Testis (tissue), 5 donors: ENCODE measurements at places on chromosomes 12 and 14. TPM values are rescaled to one million over a fixed set of nuclear protein-coding genes. Genes with fewer than 3 reads are reported as not detected.

The PRPH gene
- 36.5 TPM for total RNA-seq

The MUCL1 gene
- total RNA-seq = 1.4 TPM

DNA sequence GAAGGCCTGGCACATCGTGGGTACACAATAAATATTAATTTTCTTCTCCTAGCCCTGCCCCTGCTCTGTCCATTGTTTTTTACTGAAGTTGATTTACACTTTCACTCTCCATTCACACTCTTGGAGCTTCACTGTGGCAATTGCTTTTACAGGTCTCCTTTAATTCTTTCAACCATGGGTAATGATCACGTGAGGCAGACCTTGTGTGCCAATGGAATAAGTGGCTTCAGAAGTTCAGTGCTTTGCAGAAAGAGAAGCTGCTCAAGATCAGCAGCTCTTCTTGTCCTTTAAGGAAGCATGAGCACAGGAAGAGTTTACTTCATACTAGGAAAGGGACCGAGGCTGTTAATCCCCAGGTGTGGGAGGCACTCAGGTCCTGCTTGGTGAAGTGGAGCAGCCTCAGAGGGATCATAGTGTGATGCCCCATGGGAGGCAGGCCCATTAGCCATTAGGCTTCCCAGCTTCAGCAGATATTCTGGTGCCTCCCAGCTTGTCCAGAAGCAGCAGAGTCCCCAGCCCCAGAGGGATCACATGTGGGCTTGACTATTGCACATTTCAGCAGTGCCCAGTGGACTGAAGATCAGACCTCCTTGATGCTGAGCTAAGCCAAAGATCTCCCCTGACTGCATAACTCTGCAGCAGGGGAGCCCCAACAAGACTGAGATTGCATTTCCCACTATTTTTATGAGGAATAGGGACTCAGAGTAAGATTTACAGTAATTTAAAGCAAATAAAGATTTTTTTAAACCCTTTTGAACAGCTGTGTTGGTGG, 5.0 kb upstream of the SLC35F4 start:
- DNase-seq = no peak

- no peak for DNase-seq
Measured at GRCh38 chr14:86722612-86723253, 1192.8 kb downstream of the FLRT2 start.

- no peak for DNase-seq
Measured at GRCh38 chr12:2244013-2244861, 191.4 kb downstream of the CACNA1C start.

- DNase-seq = no peak
Measured at GRCh38 chr12:14843425-14843887, at the start of gene ART4. Gene ART4, minus strand, starts transcription at chr12:14843526. Its CDS starts 413 bp downstream, at chr12:14843113.

The OR6C2 gene
- not detected for total RNA-seq

GRCh38 chr14:99572173-99572999, 31.6 kb downstream of the CCDC85C start:
- no peak for DNase-seq

The TSPAN9 gene
- 19.8 TPM for total RNA-seq

GRCh38 chr14:59274991-59275391, 86.5 kb downstream of the DAAM1 start:
- no peak for DNase-seq

The DACT1 gene
- 24.0 TPM for total RNA-seq

GRCh38 chr12:49549735-49550692, 11.2 kb downstream of the KCNH3 start:
- no peak for DNase-seq

- DNase-seq = peak; percentile 81
Measured at GRCh38 chr12:125185740-125186470, 120.7 kb downstream of the AACS start.

- no peak for DNase-seq
Measured at GRCh38 chr12:48972213-48972951, 847 bp upstream of the WNT10B start.

GRCh38 chr12:113818283-113818682, 147.8 kb downstream of the RBM19 start:
- no peak for DNase-seq

The RPL10L gene
- total RNA-seq = 45.8 TPM

- no peak for DNase-seq
Measured at GRCh38 chr14:63710497-63710896, 17.4 kb downstream of the SGPP1 start.

DNA sequence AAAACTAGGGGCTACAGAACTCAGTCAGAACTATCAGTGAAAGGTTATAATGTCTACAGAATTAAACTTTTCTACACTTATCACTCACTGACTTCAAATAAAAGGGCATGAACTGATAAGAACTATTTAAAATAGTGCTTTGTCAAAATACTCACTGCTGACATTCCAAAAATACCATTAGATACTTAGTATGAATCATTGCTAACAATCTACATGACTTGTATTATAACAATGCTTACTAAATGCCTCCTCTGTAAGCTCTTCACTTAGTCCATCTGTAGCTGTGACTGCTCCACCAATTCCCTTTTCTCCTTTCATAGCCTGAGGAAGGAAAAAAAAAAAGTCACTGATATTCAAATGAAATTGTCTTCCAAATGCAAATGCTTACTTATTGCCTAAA, 17.0 kb downstream of the NFYB start:
- DNase-seq = no peak

DNA sequence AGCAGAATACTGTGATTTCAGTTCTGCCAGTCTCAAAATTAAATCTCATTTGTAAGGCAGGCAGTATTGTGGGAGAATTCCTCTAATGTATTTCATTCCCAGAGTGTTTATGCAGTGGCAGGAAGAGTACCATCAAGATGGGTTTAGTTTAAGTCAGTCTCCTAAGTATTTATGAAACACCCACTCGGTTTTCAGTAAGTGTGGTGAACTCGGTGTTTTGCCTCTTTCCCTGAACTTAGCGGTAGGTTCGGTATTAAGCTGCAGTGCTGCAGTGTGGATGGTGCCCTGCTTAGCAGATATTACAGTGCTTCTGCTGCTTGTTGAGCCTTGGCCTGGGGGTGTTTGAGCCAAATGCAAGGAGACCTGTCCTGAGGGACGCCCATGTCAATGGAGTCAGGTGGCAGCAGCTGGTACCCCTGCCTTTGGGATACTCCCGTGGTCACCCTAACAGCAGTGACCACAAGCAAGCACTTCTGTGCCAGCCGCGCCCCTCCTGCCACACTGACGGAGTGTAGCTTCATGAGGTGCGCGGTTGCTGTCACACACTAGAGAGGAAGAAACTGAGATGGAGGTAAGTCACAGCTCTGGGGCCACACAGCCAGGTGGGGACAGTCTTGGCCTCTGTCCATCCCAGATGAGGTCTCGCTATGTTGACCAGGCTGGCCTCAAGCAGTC, 15.8 kb downstream of the COA8 start:
- DNase-seq = no peak

The PMEL gene
- 11.1 TPM for total RNA-seq

The SRGAP1 gene
- 47.2 TPM for total RNA-seq

The GYS2 gene
- total RNA-seq = not detected

The SYT1 gene
- 1.7 TPM for total RNA-seq

GRCh38 chr12:51676875-51677274, 85.8 kb downstream of the SCN8A start:
- DNase-seq = no peak

The EGLN3 gene
- total RNA-seq = 2.9 TPM

The IL26 gene
- total RNA-seq = not detected

The ABCC9 gene
- 2.7 TPM for total RNA-seq

- DNase-seq = no peak
Measured at GRCh38 chr12:41968599-41968998, 176.1 kb downstream of the GXYLT1 start.

GRCh38 chr12:95298916-95299315, 81.3 kb downstream of the VEZT start:
- DNase-seq = no peak

GRCh38 chr14:78107166-78107565, 63.0 kb upstream of the NRXN3 start:
- no peak for DNase-seq

GRCh38 chr14:31162910-31163649, 44.5 kb downstream of the HECTD1 start:
- DNase-seq = no peak

The RTL1 gene
- 1.2 TPM for total RNA-seq

The LUM gene
- total RNA-seq = 8.3 TPM

The IL22 gene
- not detected for total RNA-seq

GRCh38 chr12:79381248-79382208, 309.2 kb downstream of the PAWR start:
- DNase-seq = no peak

DNA sequence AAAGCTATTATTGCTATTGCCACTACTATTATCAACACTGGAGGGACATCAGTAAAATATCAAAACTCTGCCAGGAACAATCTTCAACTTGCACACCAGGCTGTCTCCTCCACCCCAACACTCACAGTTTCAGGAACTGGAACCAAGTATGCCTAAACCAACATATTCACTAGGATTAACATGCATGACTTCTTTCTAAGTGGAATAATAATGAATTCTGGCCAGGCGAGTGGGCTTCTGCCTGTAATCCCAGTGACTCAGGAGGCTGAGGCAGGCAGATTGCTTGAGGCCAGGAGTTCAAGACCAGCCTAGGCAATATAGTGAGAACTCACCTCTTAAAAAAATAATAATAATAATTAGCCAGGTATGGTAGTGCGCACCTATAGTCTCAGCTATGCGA, 58.1 kb downstream of the TBX5 start:
- DNase-seq = no peak

The DBX2 gene
- 2.8 TPM for total RNA-seq

The A2M gene
- total RNA-seq = 64.2 TPM

- DNase-seq = peak; percentile 93
Measured at GRCh38 chr14:103155010-103155409, 31.7 kb downstream of the TNFAIP2 start.

The ACADS gene
- total RNA-seq = 30.2 TPM

DNA sequence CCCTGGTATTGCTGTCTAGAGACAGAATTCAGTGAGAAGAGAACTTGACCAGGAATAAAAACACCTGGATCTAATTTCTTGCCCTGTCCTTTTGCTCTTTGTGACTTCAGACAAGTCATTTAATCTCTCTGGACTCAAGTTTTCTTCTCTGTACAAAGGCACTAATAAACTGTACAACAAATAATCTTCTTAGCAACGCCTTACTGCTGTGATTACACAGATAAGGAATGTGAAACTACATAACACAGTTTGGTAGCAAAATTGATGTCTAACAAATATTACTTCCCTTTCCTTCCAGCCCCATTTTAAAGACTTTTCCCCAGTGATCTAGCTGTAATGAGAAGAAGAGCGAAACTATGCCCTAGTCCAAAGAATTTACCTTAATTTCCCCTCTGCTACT, 69.3 kb downstream of the BCAT1 start:
- DNase-seq = no peak

GRCh38 chr12:70840656-70841350, 79.7 kb downstream of the PTPRR start:
- DNase-seq = no peak

DNA sequence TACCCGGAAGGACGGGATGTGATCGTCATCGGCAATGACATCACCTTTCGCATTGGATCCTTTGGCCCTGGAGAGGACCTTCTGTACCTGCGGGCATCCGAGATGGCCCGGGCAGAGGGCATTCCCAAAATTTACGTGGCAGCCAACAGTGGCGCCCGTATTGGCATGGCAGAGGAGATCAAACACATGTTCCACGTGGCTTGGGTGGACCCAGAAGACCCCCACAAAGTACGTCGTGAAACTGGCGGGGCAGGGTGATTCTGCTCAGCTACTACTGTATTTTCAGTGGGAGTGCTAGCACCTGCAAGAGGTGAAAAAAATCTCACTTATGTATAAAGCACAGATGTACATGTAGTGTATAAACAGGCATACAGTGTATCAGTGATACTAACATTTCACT, 62.9 kb downstream of the FOXN4 start:
- DNase-seq = no peak

DNA sequence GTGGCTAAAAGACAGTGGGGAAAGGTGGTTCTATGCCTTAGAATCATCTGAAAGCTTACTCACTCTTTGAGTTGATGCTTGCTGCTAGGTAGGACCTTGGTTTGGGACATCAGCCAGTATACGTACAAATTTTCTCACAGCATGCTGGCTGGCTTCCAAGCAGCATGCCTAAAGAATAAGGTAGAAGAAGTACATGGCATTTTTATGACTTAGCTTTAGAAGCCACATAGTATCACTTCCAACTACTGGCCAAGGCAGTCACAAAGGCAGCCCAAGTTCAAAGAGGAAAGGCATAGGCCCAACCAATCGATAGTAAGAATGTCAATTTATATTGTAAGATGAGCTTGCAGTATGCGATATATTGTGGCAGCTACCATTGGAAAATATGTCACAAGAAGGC, 284.2 kb upstream of the CAND1 start:
- DNase-seq = no peak

- no peak for DNase-seq
Measured at GRCh38 chr14:99125616-99126431, 146.2 kb downstream of the BCL11B start.
